A375 (cell line): ENCODE measurements at places on chromosomes 6 and 20. TPM values are rescaled to one million over a fixed set of nuclear protein-coding genes. Genes with fewer than 3 reads are reported as not detected.

OSER1 gene
- 46.4 and 46.5 TPM in 2 replicates for total RNA-seq

ANKEF1 gene
- total RNA-seq, result 4.6 and 4.7 TPM in 2 replicates

FBXO5 gene
- 17.5 and 19.5 TPM in 2 replicates for total RNA-seq

OR12D3 gene
- total RNA-seq, result 0.08 TPM in 1 of 2 replicates, not detected in the other

VGLL2 gene
- total RNA-seq, result 0.58 and 0.94 TPM in 2 replicates

PSORS1C2 gene
- not detected in 2 replicates for total RNA-seq

RGS17 gene
- total RNA-seq, result 0.53 and 2.1 TPM in 2 replicates

TMC2 gene
- not detected in 2 replicates for total RNA-seq

FAM83B gene
- total RNA-seq, result 0.61 and 1.6 TPM in 2 replicates

PACRG gene
- not detected in 2 replicates for total RNA-seq

OXT gene
- total RNA-seq, result not detected in 2 replicates

MCHR2 gene
- total RNA-seq, result not detected in 2 replicates

GRM4 gene
- under 0.01 TPM in 1 of 2 replicates, not detected in the other for total RNA-seq

ELOVL4 gene
- 5.1 and 5.2 TPM in 2 replicates for total RNA-seq

TTBK1 gene
- total RNA-seq, result not detected in 2 replicates

COL19A1 gene
- total RNA-seq, result 14.0 and 15.2 TPM in 2 replicates

EYA4 gene
- 34.6 and 39.3 TPM in 2 replicates for total RNA-seq

LRRN4 gene
- 0.05 TPM in 1 of 2 replicates, not detected in the other for total RNA-seq
